ENCODE measurements at places on chromosomes 6 and 20.

DNA sequence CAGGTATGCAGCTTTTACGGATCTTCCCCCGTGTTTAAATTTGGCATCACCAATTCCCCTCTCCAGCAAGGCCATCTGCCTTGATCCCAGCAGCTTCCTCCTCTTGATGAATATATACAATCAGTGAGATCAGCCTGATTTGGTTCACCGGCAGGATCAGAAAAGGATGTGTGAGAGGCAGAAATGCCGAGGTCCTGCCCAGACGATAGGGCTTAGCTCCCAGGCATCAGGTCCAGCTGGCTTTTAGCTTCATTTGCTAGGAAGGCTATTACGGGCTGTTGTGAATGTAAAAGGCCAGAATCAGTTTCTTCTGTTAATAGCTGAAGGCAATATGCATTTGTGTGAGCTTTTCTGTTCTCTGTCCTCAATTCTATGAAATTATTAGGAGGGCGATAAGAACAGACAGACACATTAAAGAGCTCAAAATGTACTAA lies 372.8 kb downstream of the BTBD9 start:
- no peak for DNase-seq

DNA sequence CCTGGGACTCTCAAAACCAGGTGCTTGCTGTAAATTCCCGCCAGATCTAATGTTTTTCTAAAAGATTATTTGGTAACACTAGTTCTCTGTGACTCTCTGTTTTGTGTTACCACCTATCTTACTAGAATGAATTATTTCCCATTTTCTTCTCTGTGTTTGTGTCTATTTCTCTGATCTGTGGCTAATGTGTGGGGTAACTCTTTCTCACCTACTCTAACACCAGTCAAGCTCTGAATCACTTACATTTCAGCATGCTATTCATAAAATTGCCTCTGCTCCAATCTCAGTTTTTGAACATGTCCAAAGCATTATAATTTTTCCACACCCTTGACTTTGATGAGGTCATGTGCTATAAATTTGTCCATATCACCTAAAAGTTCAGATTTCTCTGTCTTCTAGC lies 23.2 kb upstream of the COL19A1 start:
- no peak for DNase-seq

- no peak for DNase-seq
These were observed 861 bp upstream of the HLA-A start for GRCh38 chr6:29941471-29941870.

DNA sequence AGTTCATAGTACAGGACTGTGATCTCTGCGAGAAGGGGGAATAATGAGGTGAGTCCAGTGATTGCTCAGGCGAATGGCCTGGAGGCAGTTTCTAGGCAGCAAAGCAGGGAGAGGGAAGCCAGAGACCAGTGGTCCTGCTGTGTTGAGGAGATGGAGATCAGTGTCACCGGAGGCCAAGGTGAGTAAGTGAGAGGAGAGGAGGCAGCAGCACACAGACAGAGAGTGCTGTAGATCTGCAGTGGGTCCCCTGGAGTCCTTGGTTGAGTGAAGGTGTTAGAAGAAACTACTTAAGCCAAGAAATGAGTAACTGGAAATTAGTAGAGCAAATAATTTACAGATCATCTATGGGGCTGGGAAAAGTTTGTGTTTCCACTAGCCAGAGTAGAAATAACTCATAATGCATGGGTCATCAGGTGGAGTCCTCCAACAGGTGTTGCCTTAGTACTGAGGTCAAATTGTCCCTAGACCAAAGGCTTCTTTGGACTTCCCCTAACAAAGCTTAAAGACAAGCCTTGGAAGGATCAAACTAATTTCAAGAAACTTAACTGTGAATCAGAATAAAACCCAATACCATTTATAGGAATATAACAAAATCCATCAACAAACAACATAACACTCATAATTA lies 13.6 kb downstream of the HEBP2 start:
- DNase-seq: no peak

GRCh38 chr20:24393903-24394302 lies 75.5 kb upstream of the SYNDIG1 start:
- DNase-seq: no peak

GRCh38 chr20:33488201-33488600 lies 1.7 kb upstream of the CBFA2T2 start:
- no peak for DNase-seq

DNA sequence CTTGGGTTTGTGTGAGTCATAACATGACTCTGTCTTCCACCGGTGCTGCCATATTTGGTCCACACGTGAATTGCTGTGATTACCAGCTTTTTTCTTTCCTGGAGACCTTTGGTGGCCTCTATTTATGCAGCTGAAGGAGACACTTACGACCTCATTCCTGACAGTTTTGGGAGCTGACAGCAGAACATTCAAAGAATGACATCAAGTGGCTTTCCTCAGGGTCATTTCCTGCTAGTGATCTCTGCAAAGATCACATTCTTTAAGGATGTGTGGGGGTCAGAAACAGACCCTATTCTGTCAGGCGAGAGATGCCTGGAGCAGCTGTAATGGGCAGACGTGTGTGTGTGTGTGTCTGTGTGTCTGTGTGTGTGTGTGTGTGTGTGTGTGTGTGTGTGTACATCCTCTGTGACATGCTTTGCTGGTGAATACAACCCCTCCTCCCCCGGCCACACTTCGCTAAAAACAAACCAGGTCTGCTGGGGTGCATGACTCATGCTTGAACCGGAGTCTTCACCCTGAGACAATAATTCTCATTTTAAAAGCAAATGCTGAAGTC lies 115.6 kb downstream of the TMEM170B start:
- no peak for DNase-seq

- no peak for DNase-seq
These were observed 36.8 kb downstream of the HDAC2 start for GRCh38 chr6:113934101-113934500.

GRCh38 chr6:6320901-6321300 lies 439 bp upstream of the F13A1 start:
- DNase-seq: no peak

DNA sequence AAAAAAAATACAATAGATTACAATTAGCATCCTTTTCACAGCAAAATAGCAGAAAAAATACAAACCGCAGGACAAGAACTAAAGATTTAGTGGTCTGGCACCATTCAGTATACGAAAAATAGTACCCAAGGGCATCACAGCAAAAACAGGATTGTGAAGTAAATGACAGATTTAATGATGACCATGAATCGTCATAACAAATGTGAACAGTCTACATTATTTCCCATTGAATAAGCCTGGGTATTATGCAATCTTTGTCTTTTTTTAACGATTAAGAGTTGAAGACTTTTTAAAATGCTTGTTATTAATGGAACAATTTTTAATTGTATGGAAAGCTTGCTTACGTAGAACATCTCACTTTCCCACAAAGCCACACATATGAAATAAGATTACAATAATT lies 432.8 kb downstream of the PKHD1 start:
- DNase-seq: no peak

- DNase-seq: no peak
These were observed 6.8 kb upstream of the ARMC2 start for GRCh38 chr6:108841377-108841855.

GRCh38 chr20:56360133-56360907 lies 1.5 kb downstream of the FAM210B start:
- no peak for DNase-seq

- no peak for DNase-seq
These were observed 15.9 kb downstream of the CPNE1 start for GRCh38 chr20:35648836-35649235.

DNA sequence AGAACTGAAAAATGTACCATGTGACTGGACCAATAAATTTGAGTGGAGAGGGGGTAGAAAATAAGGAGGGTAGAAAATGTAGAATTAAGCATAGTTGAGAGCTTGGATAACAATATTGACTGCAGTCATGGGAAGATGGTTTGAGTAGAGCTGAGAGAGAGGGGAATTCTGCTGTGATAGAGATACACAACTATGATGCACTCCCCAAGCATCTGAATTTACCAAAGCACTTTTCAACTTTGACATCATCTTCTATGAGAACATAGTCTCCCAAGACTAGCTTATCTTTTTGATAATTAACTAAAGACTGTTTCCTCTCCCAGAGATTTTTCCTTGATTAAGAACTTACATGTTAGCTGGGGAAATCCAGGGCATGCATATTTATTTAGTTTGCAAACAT lies 103.1 kb downstream of the TNFRSF21 start:
- no peak for DNase-seq

DNA sequence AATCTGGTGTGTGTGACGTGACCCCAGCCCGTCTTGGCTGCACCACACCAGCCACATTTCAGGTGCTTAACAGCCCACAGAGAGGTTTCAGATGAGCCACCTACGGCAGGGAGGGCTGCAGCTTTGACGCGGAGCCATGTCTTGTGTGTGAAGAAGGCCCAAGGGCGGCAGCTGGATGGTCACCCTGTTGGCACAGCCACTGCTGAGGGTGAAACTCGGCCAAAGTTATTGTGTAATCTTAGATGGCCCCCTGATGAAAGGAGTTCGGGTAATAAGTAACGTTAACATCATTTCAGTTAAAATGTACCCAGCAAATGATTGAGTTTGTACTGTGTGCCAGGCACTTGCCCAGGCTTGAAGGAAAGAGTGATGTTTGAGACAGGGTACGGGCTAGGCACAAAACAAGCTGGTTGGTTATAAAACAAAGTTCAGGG lies 97.2 kb downstream of the SSR1 start:
- DNase-seq: no peak

DNA sequence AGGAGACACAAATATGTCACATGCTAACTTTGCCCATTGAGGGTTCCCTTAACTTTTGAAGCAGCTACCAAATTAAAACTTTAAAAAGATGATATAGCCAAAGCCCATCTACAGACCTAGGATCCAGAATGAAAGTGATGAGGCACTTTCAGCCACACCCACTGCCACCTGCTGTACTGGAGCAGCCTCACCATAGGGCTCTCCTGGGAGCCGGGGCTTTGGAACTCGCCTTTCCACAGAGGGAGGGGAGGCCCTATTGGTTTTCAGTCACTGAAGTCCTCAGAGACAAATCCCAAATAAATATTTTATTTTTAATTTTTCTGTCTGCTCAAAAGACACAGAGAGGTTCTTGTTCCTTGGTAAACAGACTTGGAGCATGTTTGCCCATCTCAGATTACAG lies 238.1 kb upstream of the TAB2 start:
- no peak for DNase-seq

DNA sequence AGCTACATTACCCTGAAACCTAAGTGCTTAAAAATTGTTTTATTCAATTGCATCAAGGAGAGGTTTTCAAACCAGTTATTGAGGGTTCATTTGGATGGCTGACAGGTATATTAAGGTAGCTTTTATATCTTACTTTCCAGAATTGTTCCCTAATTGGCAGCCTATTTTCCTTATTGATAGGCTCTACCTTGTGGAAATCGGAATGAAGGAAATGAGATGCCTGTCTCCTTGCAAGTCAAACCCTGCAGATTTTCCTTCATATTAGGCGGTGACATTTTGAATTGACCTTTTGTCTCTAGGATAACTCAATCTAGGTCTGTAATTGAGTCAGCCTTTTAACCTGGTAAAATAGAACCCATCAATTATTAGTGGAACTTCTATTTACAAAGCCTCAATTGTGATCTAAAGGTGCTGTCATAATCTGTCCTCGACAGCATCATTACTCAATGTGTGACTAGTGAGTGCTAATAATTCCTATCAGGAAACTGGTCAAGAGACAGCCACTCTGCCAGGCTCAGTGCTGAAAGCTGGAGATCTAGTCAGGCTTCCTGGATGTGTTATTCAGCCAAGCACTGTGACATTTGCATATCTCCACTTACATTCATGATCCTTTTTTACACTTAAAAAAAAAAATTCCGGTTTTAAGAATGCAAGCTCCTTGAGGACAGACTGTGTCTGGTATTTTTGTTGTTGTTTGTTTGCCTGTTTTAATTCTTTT lies 20.1 kb downstream of the OPRM1 start:
- no peak for DNase-seq

GRCh38 chr6:130575971-130576370 lies 210.2 kb downstream of the TMEM200A start:
- no peak for DNase-seq

GRCh38 chr20:346640-347316 lies at the start of gene NRSN2:
NRSN2 (plus strand) TSS chr20:347111; CDS start chr20:349644, 2,533 bp downstream.
- peak; percentile 69 for DNase-seq

- DNase-seq: no peak
These were observed 201.2 kb downstream of the PTPRK start for GRCh38 chr6:128319157-128319556.

GRCh38 chr20:11119573-11119972 lies 445.8 kb upstream of the JAG1 start:
- DNase-seq: no peak

GRCh38 chr6:54621285-54621684 lies 225.3 kb upstream of the FAM83B start:
- DNase-seq: peak; percentile 2

- no peak for DNase-seq
These were observed 9.2 kb downstream of the SLCO4A1 start for GRCh38 chr20:62651285-62652021.
